GF-D8 (cell line): ENCODE measurements at places on chromosomes 2 and 18.

GRCh38 chr2:164187121-164187520, 434.2 kb downstream of the GRB14 start:
- no peak for DNase-seq

DNA sequence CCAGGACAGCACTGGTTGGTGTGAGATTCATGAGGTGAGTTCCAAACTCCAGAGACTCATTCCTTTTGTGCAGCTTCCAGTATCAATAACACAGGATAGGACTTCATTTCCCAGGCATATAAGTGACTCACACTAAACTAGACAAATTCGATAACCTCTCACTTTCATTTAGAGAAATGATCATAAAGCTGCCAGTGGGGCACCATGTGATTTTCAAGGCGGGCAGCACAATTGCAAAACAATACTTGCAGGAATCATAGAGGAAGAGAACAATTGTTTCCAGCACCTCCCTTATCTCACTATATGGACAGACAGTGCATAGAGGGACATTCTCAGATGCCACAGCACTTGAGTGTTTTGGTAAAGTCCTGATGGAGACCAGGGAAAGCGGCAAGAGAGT, 31.3 kb upstream of the DNAH7 start:
- no peak for DNase-seq

DNA sequence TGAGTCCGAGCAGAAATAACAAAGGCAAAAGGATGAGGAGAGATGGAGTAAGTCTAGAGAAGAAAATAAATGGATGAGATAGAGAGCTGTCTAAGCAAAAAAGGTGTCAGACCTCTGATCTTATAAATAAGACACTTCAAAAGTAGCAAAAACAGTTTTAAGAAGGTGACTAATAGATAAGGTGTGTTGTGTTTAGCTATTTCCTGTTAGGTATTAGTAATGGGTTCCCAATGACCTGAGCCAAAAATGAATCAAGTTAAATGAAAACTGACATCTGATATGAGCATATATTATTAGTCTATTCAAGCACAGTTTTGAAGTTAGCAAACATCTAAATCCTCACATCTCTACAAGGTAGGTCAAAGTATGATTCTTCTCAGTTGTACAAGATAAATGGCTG, 10.6 kb downstream of the SUPT7L start:
- no peak for DNase-seq

DNA sequence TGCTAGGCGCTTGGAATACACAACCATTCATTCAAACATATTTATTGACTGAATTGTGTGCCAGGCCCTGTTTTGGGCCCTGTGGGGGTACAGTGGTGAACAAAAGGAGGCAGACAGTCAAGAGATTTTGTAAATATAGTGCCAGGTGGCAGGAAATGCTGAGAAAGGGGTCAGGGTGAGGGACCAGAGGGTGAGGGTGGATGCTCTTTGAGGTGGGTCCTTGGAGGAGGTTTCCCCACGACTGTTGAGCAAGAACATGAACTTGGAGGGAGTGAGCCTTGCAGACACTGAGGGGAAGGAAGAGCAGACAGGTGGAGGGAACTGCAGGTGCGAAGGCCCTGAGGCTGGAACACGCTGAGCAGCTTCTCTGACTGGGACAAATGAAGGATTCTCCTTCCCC, 40.7 kb downstream of the ODC1 start:
- peak; percentile 64 for DNase-seq

DNA sequence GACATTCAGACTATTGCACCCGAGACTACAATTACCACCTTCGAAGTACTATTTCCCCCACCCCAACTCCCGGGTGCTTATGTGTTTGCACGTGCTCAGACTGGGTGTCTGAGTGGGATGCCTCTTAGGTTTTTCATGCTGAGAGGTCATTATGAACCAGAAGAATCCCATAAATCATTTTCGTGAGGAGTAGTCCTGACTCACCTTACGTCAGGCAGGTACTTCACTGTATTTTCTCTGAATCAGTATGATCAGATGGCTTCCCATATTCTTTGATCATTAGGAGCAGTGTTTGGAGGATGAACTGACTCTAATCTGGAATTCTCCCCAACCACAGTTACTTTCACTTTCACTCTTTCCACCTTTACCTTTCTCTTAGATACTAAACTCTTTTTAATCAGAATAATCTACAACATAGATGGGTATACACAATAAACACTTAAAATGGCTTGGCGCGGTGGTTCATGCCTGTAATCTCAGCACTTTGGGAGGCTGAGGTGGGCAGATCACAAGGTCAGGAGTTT, 38.4 kb upstream of the STAT4 start:
- DNase-seq: no peak

GRCh38 chr2:231592636-231593145, at the start of gene TEX44:
Gene TEX44, plus strand, starts transcription at chr2:231592864. Its CDS starts 88 bp downstream, at chr2:231592952.
- no peak for DNase-seq

DNA sequence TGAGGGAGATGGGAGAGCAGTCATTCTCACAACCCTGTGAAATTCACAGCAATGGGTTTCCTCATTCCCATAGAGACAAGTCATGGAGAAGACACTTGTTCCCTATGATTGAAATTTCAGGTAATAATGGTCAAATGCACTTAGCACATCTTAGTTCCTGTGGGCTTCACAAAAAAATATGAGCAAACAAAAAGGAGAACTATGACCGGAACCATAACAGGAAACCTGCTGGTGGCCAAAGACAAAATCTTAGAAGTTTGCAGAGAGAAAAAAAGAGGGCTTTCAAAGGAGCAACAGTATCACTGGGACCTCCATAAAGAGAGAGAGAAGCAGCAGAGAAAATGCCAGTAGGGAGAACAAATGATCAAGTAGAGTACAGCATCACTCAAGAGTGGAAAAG, 138.9 kb upstream of the APCDD1 start:
- no peak for DNase-seq

GRCh38 chr2:219752726-219753125, 125.3 kb downstream of the SLC4A3 start:
- DNase-seq: no peak

DNA sequence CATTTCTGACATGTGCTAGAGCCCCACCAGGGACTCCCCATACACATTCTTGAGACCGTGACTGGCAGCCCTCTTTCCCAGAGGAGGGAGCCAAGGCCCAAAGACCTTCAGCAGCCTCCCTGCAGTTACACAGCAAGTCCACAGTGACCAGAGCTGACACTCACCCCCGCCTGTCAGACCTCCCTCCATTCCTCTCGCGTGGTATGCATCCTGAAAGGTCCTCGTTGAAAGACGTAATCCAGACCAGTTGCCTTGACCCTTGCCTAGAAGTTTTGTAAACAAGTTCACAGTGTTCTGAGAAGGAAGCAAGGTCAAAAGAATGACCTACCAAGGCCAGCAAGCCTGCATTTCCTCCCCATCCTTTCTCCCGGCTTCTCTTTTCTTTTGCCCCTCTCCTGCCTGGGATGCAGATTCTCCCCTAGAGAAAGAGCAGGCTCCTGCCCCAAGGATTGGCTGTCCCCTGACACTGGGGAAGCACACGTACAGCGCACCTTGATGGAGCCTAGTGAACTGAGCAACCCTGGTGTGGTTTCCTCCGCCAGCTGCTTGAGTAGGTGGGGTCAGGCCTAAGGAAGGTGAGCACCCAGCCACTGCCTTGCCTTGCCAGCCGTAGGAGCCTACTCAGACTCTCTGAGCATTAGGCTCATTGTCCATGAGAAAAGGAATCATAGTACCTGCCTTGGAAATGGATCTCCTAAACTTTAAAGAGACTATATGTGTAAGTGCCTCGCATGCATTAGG, 18.3 kb downstream of the TRIB2 start:
- no peak for DNase-seq

- DNase-seq: peak; percentile 57
Measured at GRCh38 chr2:64915510-64915900, 73.7 kb upstream of the SLC1A4 start.

GRCh38 chr2:96866149-96866548, 3.7 kb downstream of the SEMA4C start:
- DNase-seq: no peak
